ENCODE measurements at places on chromosomes 1 and 21. TPM values are rescaled to one million over a fixed set of nuclear protein-coding genes. Genes with fewer than 3 reads are reported as not detected.

- DNase-seq: peak; percentile 17
Observed at GRCh38 chr1:234602334-234603220, 7.4 kb downstream of the IRF2BP2 start.

- DNase-seq: no peak
Observed at GRCh38 chr1:53459321-53460175, at the start of gene DMRTB1. DMRTB1 (plus strand) TSS chr1:53459399; CDS start chr1:53459454, 55 bp downstream.

Gene CA14
- not detected for total RNA-seq

DNA sequence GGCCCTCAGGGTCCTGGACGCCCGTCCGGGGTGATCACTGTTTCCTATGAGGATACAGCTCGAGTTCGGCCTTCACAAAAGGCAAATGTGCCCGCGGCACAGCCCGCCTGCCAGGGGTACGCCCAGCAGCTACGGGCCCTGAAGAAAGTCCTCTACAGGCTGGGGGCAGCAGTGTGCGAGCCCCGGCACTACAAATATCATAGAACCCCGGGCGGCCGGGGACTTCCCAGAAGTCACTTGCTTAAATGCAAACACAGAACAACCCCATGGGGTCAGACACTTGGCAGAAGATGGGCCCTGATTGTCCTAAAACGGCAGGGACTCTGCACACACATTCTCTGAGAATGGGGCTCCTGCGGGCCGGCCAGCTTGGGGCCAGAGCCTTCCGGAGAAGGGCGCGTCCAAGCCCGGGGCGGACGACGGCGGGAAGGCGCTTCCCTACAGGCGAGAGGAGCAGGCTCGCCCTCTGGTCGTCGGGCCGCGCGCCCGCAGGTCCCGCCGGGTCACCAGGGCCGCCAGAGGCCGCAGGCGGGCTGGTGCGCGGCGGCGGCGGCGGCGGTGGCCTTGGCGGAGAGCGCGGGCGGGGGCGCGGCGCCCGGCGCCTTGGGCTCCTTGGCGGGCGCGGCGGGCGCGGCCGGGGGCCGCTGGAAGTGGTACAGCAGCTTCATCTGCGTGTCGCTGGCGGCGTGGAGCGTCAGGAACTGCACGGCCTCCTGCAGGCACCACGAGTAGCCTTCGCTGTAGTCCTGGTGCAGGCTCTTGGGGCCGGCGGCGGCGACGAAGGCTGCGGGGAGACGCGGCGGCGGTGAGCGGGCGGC is 888 bp downstream of the HES5 start:
- DNase-seq: peak; percentile 63

- DNase-seq: no peak
Observed at GRCh38 chr1:61447106-61447967, 277.6 kb downstream of the TM2D1 start.

Gene SNRNP40
- 114 TPM for total RNA-seq

- no peak for DNase-seq
Observed at GRCh38 chr1:21332554-21333311, 42.5 kb upstream of the ECE1 start.

GRCh38 chr1:54385727-54386022 is 20.5 kb downstream of the SSBP3 start:
- DNase-seq: no peak

Gene LAMC2
- total RNA-seq: not detected

DNA sequence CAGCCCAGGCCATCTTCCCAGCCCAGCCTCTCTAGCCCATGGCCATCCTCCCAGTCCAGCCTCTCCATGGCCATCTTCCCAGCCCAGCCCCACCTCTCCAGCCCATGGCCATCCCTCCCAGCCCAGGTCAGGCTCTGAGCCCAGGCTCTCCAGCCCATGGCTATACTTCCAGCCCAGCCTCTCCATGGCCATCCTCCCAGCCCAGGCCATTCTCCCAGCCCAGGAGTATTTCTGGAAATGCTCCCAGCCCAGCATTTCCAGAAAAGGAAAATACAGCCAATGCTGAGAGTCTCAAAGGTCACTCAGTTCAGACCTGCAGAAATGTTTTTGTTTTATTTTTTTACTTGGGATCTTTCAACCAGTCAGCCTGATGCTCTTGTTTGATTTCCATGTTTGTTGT is 70.0 kb upstream of the ZNF281 start:
- no peak for DNase-seq

Gene EXTL1
- total RNA-seq: not detected

Data from activated naive CD8-positive, alpha-beta T cell treated with anti-CD3 and anti-CD28 coated beads for 36 hours (primary cell).